ENCODE measurements at places on chromosomes 1 and 21.

DNA sequence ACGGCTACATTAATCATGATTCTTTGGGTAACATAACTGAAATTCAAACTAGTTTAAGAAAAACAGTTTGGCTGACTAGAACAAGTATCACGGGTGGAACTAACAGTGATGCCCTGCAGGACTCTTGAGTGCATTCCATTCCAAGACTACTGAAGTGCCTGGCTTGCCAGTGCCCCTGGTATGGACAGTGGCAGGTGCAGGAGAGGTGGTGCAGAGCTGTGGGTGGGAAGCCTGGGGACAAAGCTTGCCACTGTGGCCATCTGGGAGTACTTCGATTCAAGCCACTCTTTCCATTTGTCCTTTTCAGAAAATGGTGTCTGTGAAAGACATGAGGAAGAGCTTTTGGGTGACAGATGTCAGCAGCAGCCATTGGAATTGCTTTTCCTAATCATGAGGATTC is 166.5 kb downstream of the RRAGC start:
- no peak for DNase-seq

GRCh38 chr1:31871703-31872102 is 55.9 kb upstream of the SPOCD1 start:
- DNase-seq: no peak

DNA sequence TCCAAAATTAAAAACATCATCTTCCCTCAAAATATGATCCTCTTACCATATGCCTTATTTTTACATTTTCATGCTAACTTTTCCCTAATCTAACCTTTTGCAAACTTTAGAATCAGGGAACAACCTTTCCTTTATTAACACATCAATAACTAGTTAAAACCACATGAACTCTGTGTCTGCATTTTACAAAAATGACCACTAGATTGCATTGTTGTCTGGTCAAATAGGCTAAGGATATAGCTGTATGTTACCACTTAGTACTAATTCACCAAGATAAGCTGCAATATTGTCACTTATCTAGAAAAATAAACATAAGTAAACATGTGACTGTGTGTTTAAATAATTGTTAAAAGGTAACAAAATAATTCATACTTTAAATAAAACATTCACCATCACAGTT is 82.3 kb downstream of the DENND1B start:
- DNase-seq: no peak

- no peak for DNase-seq
These were observed 6.9 kb downstream of the COL11A1 start for GRCh38 chr1:103101399-103101798.

DNA sequence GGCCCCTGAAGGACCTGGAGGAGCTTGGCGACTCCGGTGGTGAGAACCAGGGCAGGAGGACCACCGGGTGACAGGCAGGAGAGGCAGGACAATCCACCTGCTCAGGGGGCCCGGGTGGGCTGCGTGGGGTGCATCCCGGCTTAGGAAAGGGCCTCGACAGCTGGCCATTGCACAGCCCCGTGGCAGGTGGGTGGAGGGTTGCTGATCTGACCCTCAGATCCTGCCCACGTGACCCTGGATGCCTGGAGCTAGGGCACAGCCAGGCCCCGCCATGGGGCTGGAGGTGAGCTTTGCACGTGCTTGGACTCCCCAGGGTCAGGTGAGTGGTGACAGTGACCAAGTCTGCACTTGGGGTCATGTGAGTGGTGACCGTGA is 35.5 kb upstream of the SLC19A1 start:
- DNase-seq: no peak
